Suppressor macrophage (primary cell): ENCODE measurements at places on chromosomes 5 and 9.

GRCh38 chr5:104298518-104298917, 735.9 kb upstream of the NUDT12 start:
- DNase-seq = no peak

- no peak for DNase-seq
Observed at GRCh38 chr5:107782561-107783169, 111.9 kb upstream of the EFNA5 start.

- DNase-seq = no peak
Observed at GRCh38 chr5:180155365-180155926, 53.6 kb downstream of the RASGEF1C start.

GRCh38 chr5:132056610-132057497, 3.6 kb upstream of the IL3 start:
- DNase-seq = no peak

DNA sequence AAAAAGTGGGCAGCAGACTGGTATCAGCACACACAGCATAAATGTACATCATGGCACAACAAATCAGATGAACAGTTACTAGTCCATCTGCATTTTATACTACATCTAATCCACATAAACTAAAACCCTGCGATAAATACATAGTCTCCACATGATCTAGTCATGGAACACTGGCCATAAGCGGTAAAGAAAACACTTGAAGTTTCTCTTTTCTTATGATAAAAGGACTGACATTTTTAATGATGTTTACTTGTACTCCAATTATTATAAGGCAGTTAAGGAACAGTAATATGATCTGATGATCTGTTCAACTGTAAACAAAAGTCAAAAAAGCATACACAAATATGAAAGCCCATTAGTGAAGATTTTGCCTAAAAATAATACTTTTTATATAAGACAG, 112.5 kb downstream of the MPDZ start:
- DNase-seq = no peak

DNA sequence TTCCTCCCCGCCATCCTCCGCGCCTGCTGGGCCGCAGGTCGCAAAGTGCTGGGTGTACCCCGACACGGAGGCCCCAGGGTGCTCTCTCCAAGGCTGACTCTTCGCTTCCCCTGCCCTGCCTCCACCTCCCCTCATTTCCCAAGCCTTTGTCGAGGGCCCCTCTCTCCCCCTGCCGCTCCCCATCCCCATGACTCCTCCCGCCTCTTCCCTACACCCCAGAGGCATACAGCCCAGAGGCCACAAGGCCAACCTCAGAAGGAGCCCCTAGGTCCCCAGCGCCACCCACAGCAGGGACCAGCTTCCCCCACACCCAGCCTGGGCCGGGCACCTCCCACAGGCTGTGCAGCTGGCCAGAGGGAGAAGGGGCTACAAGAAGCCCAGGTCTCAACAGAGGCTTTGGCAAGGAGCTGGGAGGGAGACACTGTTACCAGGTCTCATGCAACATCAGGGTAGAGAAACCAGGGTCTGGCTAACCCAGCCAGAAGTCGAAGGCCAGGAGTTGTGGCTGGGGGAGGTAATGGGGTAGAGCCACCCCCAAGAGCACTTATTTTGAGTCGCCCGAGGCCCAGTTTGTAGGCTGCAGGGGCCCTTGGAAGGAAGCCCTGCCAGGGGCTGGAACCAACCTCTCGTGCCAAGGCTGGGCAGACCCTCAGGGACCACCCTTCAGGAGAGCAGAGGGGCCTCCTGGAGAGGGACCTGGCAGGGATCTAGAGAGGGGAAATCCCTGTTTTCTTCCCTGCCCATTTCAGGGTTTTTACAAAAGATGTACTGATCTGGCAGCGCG, 24.5 kb upstream of the SARDH start:
- DNase-seq = no peak

GRCh38 chr9:88551546-88552137, 16.7 kb downstream of the NXNL2 start:
- DNase-seq = no peak

GRCh38 chr5:107771926-107772325, 101.2 kb upstream of the EFNA5 start:
- no peak for DNase-seq

DNA sequence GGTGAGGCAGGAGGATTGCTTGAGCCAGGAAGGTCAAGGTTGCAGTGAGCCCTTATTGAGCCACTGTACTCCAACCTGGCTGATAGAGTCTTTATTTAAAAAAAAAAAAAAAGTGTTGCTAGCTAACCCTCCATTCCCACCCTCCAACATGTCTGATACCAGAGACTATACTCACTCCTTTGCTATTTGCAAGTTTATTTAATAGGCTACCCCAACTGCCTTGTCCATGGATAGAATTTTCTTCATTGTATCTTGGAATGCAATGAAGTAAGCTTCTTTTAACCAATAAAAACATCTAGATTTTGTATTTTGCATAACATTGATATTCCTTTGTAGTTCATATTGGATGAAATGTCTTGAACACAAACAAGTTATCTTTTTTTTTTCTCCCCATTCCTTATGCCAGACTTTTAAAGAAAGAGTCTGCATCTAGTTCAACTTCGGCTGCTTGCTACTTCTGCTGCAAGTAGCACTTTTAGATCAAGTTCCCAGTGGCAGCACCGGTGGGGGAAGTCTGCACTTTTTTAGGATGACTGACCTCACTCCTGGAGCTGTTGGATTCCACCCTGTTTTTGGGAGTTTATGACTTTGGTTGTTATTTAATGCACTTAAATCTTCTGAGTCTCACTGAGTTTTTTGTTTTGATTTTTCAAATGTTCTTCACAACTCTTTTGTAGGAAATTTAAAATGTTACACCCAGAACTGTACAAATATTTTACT, 112.5 kb downstream of the UHRF2 start:
- no peak for DNase-seq

- DNase-seq = no peak
Observed at GRCh38 chr5:16628376-16628775, 11.6 kb upstream of the RETREG1 start.

GRCh38 chr5:157285310-157286035, 19.6 kb downstream of the CYFIP2 start:
- no peak for DNase-seq

DNA sequence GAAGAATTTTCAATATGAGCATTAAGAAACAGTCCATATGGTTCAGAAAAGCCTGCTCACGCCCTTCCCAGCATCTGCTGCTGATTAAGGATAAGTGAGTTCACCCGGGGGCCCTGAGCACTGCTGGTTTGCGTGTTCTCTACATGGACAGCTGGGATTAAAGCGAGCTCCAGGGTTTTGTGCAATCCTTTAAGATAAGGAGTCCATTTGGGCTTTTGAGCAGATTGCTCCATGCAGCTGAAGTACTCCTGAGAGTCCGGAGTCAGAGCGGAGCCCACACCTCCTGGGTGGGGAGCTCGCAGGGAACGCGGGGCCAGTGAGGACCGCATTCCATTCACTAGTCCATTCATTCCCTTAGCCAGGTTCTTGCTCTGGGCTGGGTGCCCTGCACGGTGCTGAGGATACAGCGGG, 149.3 kb upstream of the COL5A1 start:
- no peak for DNase-seq

DNA sequence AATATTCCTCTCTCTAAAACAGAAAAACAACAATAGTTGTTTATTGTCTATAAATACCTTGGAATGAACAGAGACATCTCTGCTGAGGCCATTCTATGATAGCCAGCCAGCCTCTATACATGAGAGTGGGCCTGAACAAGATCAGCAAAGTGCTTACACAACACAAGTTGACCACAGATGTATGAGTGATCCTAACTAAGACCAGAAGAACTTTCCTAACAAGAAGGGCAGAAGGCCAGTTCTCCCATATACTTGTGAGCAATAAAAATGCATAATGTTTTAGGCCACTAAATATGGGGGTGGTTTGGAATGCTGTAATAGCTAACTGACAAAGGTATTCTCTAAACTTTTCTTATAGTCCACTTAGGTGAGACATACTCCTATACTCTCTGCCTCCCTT, 345.7 kb downstream of the SPATA31D1 start:
- DNase-seq = no peak

DNA sequence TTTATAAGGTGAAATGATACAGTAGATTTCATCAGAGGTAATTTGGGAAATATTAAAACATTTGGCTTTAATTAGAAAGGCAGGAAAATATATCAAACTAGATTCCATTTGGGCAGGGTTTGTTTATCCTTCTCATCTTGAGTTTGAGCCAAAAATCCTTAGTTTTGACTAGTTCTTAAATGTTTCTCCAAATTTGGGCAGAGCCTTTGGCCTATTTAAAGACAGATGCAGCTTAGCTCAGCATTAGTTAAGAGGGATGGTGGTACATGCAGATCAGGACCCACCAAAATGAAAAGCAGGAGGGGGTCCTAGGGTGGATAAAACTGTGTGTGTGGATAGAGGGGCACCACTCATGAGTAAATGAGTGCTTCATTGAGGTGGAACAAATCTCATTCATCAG, 20.3 kb upstream of the ARRDC3 start:
- no peak for DNase-seq

GRCh38 chr5:86979811-86980411, 287.8 kb upstream of the RASA1 start:
- DNase-seq = peak; percentile 93

DNA sequence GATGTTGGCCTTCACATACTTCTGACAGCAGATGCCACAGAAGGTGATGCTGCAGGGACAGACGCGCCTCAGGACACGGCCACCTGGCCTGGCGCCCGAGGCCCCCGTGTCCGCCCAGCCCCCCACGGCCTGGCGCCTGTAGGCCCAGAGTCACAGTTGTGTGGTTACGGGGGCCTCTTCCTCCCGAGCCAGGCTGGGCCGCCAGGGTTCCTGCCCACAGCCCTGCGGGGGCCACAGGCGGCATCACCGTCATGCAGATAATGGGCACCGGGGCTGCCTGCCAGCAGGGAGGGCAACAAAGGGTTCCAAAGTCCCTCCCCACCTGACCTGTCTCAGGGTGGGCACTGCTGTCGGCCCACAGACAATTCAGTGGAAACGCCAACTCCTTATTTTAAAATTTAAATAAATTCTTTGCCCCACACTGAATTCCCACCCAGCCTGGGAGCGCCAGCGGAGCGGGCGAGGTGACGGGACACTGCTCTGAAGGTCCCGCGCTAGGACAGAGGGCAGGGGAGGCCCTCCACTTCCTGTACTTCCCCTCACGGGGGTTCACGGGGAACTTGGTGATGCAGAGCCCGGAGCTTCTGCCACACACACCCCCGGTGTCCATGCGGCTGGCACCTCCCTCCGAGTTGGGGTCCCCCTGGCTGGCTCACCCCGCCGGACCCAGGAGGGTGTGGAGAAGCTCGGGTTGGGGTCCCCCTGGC, 40.6 kb downstream of the EXOC3 start:
- DNase-seq = peak; percentile 23

- no peak for DNase-seq
Observed at GRCh38 chr9:119333507-119334229, 35.6 kb downstream of the BRINP1 start.

DNA sequence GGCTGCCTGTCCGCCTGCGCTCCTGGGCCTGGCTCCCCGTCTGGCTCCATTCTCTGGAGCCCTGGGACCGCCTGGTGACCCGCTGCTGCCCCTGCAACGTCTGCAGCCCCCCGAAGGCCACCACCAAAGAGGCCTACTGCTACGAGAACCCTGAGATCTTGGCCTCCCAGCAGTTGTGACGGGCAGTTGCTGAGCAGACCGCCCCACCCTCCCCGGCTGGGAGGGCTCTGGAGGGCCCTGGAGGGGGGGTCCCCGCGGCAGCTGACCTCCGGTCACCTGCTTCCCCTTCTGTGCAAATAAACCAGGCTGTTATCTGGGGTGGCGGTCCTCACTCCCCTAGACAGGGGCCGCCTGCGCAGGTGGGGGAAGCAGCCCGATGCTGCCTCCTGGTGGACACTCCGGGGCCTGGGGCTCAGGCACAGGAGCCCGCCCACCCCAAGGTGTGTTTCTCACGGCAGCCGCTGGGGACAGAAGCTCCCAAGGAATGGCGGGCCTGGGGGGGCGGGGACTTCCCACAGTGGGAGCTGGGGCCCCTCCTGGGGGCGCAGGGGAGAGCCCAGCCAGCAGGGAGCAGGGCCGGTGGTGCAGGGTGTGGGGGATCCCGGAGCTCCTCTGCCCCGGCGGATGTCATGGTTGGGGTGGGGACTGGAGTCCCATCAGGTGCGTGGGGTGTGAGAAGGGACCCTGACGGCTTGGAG, 4.7 kb upstream of the TUBB4B start:
- peak; percentile 90 for DNase-seq

- DNase-seq = no peak
Observed at GRCh38 chr5:93591323-93591945, 8.4 kb downstream of the NR2F1 start.

DNA sequence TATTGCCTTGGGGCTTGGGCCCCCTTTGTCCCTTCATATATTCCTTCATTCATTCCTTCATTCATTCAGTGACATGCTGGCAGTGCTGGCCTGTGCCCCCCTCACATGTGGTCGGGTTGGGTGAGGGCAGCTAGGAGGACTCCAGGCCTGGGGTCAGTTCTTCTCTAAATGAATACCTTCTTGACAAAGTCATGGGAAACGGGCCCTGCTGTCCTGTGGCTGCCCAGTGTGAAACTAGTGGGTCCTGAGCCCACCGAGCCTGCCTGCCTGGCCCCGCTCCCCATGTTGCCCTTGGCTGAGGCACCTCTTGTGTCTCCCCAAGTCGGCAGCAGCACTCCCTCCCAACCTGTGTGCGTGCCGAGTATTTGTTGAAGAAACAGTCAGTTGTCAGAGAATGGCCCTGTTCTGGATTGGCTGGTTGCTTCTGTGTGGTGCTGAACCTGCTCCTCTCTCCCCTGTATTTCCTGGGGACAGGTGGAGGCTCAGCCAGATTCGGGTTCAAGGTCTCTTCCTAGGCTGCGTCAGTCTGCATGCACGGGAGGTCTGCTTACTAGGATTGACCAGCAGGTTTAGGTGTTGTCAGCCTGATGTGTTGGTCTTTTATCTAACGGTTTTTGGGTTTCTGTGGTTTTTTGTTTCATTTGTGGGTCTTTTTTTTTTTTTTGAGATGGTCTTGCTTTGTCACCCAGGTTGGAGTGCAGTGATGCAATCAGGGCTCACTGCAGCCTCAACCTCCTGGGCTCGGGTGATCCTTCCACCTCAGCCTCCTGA, 3.0 kb upstream of the CEL start:
- DNase-seq = no peak

GRCh38 chr5:23268136-23268535, 239.3 kb upstream of the PRDM9 start:
- DNase-seq = no peak

DNA sequence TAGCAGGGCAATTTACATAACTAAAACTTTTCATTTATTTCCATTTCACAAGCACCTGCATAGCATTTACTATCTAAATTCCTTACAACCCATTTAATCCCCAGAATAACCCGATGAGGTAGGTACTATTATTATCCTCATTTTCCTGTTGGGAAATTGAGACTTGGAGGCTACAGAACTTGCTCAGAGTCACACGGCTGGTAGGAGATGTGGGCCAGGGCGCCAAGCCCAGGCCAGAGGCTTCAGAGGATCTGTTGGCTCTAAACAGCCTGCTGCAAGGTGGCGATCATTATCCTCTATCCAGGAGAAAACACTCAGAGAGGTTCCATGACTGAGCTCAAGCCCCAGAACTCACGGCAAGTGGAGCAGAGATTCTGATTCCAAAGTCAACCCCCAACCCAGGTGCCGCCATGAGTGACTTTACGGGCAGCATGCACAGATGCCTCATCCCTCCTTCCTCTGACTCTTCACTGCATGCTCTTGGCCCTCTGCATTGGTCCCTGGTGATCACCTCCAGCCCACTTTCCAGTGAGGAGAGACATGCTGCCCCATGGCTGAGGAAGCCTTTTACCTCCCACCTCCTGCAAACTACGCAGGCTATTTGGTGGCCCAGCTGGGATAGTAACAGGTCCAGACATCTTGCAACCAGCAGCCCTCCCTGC, 168.4 kb upstream of the FSTL4 start:
- no peak for DNase-seq

- peak; percentile 75 for DNase-seq
Observed at GRCh38 chr5:131109540-131110255, 55.4 kb downstream of the HINT1 start.
